ENCODE measurements at places on chromosomes 6 and 20.

DNA sequence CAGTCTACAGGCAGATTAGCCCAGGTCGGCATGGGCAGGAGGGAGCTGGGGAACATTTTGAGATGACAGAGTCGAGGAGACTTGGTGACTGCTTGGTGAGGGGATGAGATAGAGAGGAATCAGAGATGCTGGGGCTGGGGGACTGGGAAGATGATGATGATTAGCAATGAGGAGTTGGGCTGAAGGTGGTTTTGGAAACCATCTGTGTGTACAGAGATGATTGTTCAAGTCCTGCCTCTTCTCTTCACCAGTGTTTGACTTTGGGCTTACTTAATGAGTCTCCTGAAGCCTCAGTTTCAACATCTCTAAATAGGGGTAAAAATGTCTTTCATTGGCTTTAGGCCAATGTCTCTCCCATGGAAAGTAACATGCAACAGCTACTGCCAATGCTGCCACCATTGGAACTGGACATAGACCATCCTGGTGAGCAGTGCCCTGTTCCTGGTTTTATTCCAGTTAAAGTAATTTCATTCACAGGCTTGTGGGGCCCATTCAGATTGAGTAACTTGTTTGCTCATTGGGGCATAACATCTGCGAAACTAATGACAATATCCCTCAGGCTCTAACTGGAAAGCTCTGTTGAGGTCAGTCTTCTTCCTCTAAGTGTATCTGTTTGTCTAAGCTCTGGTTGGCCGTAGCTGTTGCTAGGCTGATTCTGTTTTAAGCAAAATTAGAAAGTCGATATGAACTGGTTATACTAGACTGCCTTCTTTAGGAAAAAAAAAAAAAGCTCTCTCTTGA, 99.1 kb downstream of the ARMC2 start:
- DNase-seq: peak; percentile 69

DNA sequence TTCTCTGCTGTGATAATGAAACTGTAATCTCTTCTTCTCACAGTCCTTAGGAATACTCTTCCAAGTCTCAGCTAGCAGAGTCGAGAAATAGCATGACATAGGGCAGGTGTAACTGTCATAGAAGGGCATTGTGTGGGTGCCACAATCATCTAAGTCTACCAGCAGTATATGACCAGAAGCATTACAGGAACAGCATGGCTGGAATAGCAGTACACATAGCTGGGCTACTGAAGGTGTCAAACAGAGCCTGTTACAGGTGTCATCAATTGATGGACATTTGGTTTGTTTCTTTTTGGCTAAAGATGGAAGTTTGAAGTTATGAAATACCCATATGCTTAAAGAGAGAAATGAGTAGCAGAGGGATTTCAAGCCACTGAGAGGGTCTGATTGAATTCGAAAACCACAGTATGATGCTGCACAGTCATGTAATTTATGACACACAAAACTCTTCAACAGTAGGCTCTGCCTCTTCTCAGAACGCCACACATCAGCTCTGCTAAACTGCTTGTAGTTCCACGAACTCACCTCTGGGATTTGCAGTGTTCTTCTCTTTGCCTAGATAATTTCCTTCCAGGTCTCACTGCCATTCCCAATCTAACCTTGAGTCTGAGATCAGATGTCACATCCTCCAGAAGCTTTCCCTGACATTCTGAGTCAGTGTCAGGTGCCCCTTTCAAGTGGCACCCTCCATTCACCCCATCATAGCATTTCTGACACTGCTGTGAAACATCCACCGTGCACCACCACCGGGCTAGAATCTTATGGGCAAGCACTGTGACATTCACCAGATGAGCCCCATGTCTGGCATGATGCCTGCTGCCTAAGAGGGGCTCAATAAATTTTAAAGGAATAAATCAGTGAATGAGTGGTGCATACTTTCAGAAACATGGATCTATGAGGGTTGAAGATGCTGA, 151.0 kb downstream of the ADAT2 start:
- no peak for DNase-seq

- DNase-seq: no peak
Measured at GRCh38 chr20:44079291-44079690, 107.7 kb downstream of the JPH2 start.

- DNase-seq: no peak
Measured at GRCh38 chr6:161303628-161304340, 29.9 kb upstream of the AGPAT4 start.

DNA sequence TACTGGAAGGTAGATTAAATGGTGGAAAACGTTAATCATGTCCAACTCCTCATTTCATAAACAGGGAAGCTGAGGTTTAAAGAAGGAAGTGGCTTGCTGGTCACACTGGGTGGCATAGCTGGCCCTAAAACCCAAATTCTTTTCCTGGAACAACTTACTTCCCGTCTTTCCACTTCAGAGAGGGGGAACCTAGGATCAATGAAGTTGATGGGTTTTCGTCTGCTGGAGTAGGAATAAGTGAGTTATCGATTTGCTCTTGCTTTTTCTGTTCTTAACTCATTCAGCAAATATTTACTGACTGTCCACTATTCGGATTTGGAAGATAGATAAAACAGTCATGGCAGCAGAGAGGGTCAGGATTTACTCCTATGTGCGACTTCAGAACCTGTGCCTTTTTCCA, 1.2 kb upstream of the SYS1 start:
- DNase-seq: no peak

DNA sequence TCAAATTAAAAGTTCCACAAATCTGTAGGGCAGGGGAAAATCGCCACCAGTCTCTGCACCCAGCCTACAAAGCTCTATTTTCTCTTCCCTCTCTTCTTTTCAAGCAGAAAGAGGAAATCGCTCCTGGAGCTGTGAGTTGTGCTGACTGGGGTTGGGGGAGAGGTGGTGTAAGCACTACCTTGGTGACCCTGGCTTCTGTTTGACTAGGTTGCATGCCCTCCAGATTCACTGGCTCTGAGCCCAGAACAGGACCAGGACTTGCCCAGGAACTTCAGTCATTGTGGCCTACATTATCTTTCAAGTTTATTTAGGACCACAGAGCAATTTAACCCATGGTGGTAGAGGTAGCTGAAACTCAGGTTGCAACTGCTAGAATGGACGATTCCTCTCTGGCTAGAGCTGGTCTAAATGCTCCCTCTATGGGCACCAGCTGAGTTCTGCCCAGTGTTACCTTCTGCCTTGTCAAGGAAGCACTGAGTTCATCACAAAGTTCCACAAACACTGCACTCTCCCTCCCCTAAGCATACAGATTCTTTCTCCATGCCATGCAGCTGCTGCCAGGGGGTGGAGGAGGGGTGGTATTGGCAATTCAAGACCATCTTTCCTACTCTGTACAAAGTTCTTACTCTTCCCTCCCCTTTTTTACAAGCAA, 122.0 kb upstream of the BMP5 start:
- DNase-seq: no peak

- DNase-seq: peak; percentile 69
Measured at GRCh38 chr6:120260636-120261035, 911.1 kb upstream of the MAN1A1 start.

DNA sequence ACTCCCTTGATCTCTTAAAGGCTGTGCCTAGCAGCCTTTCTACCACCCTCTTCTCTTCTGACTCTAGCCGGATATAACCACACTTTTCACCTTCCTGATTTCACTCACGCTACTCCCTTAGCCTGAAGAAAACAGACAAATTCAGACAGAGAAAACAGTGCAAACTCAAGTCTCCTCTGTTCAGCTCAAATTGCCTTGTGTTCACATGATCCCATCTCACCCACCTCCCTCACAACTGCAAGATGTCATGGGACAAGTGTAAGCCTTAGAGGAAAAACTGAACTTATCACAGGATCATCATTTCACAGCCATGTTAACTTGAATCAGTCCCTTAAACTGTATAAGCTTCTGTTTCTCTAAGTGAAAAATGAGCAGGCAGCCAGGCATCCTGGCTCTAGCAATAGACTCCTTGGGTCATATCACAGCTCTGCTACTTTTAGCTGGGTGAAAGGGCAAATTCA, 66.5 kb upstream of the TENT5A start:
- DNase-seq: no peak

GRCh38 chr6:152981219-152981618, 1.6 kb downstream of the FBXO5 start:
- DNase-seq: no peak

- no peak for DNase-seq
Measured at GRCh38 chr20:8474027-8474668, 342.1 kb downstream of the PLCB1 start.

DNA sequence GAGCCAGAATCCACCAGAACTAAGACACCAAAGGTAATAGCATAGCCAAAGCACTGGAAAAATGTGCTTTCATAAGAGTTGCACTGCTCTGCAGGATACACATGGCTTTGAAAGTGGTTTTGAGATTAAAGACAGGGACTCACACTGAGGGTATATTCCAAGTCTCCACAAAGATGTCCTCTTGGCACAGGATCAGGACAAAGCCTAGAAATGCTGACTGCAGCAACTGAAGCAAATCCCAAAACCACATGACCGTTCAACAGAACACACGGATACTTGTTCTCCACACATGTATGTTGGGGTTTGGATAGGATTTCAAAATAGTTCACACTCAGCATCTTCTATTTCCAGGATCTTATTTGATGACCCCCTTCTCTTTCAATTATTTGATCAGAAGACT, 364.3 kb upstream of the HSF2 start:
- DNase-seq: no peak

DNA sequence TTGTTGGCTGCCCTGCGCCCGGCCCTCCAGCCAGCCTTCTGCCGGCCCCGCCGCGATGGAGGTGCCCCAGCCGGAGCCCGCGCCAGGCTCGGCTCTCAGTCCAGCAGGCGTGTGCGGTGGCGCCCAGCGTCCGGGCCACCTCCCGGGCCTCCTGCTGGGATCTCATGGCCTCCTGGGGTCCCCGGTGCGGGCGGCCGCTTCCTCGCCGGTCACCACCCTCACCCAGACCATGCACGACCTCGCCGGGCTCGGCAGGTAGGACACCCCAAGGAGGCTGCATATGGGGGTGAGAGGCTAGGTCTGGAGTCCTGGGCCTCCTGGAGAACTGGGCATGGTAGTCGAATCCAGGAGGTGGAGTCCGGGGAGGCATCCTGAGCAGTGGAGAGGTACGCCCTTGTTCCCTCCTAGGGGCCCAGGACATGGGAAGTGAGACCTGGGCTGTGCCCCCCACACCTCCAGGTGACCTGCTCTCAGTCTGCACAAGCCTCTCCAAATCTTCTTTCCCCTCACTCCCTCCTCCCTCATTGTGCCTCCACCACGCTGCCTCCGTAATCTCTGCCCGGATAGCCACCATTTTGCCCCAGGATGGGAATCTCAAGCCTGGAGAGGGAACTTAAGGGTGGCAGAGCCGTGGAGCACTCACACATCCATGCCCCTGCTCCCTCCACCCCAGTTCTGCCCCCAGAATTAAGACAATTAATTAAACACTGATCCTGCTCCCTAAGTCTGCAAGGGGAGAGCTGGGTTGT, 541 bp downstream of the CDC25B start:
- no peak for DNase-seq

DNA sequence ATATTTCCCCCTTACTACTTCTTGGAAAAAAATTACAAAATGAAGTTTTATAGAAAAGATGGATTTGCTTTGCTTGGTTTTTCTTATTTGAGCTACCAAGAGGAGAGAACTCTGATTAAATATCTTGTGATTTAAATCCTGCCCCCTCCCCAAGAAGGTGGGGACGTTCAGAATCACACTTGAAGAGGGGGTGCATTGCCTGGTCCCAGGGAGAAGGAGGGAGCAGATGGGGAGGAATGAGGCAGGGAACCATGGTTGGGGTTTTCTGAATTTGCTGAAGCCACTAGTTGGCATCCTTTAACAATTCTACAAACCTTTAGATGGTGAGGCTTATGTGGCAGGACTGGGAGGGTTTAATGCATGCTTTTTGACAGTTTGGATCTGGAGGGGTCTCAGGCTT, 5.5 kb downstream of the PCK1 start:
- no peak for DNase-seq

Measured in hindlimb muscle (tissue), 1 donor.